ENCODE measurements at places on chromosomes 1 and 21.
A peak's percentile ranks its signal among the peaks of the same experiment; 100 is the strongest.

- no peak for DNase-seq
Observed at GRCh38 chr21:33024201-33025103, 1.3 kb upstream of the OLIG2 start.

DNA sequence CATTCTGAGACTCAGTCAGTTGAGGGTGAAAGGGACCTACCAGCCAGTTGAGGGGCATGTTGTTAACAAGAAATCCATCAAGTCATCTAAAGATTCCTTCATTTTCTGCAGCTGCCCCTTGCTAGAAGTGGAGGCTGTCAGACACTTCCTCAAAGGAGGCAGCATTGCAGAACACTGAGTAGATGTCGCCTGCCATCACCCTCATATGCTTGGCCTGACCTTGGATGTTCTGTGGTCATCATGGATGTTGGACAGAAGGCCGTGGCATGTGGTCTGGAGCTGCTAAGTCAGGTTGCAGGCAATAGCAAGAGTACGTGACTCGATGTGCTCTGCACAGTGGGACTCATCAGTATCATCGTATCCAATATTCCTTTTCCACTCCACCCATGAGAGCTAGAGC lies 70.6 kb downstream of the GATAD2B start:
- DNase-seq, result no peak

- DNase-seq, result no peak
Observed at GRCh38 chr1:24364975-24365678, 46.0 kb downstream of the GRHL3 start.

GRCh38 chr1:223844787-223845036 lies 1.0 kb downstream of the TP53BP2 start:
- DNase-seq, result no peak

GRCh38 chr1:14627608-14628489 lies 29.4 kb downstream of the KAZN start:
- no peak for DNase-seq

GRCh38 chr1:81970416-81970815 lies 169.7 kb downstream of the ADGRL2 start:
- no peak for DNase-seq

GRCh38 chr1:45205910-45206721 lies at the start of gene ZSWIM5:
Gene ZSWIM5, minus strand, starts transcription at chr1:45206605. Its CDS starts 255 bp downstream, at chr1:45206350.
- DNase-seq, result peak; percentile 22

DNA sequence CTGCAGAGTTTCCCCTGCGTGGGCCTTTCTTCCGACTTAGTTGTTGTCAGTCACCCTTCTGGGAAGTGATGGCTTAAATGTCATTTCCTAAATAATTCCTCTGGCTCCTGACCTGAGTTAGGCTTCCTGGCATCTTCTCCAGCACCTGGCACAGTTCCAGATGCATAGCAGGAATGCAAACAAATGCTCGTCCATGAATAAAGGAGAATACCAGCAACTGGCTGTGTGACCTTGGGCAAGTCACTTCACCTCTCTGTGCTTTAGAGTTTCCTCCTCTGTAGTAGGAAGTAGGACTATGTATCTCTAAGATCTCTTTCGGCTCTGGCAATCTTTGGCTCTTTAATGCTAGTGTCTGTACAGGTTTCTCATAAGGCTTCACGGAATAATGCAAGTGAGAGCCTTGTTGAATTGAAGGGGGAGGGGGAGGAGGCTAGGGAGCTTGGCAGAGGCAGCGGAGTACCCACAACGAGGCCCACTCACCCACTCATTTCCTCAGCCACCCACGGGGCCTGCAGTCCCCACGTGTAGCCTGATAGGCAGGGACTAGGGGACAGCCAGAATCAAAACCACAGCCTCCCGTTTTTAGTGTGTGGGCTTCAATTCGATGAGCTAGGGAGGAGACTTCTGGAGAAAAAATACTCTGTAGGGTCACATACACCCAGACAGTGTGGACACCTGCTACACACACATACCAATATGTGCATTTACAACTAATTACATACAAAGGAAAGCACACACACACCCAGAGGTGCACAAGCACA lies 48.1 kb downstream of the TENT5C start:
- DNase-seq, result no peak

DNA sequence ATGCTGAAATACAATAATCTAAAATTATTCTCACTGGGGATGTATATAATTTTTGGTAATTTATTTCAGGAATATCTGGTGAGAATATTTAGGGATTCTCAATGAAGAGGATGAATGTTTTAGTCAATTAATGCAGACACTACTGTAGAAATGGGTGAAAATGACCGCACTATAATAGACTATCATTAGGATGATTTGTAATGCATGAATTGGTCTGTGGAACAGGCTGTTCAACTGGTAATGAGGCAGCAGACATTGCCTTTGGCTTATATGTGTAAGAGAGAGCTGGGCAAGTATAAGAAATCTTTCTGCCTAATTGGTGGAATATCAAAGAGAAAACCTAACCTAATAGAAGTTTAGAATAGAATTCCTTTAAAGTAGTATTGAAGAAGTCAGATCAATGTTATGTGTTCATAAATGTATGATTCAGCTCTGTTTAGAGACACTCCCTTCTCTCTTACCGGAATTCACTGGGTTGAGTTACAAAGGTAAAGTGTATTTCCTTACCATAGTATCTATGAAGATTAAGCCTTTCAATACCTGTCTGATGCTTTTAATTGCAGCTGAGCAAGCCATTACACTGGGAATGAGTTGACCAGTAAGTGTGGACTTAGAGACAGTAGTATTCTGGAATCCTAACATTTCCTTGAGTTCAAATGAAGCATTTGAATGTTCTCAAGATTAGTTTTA lies 274.5 kb downstream of the S1PR1 start:
- no peak for DNase-seq

- no peak for DNase-seq
Observed at GRCh38 chr1:27348861-27349783, 7.3 kb downstream of the SYTL1 start.

GRCh38 chr1:38662126-38662525 lies 197.4 kb downstream of the RRAGC start:
- DNase-seq, result no peak
